GM04503 (cell line): ENCODE measurements at places on chromosomes 7 and 10.

DNA sequence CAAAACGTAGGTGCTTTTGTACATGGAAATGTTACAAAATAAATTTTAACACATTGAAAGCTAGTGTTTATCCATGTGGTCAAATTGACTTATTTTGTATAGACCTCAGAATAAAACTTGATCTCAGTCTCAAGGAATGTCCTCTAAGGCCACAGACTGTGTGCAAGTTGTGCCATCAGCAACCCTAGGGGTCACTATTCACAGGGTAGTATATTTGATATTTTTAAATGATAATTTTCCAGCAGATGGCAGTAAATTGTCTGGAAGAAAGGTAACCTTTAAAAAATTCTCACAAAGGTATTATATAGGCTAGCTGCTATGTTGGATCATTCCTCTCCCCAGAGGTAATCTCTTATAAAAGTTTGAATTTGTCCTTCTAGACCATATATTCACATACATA is 12.9 kb upstream of the SNX10 start:
- no peak for DNase-seq

- no peak for DNase-seq
These were observed 8.6 kb downstream of the MCMBP start for GRCh38 chr10:119863951-119864565.

- DNase-seq: no peak
These were observed 71.7 kb upstream of the STRIP2 start for GRCh38 chr7:129362496-129362895.

- DNase-seq: no peak
These were observed 106.4 kb upstream of the GSDME start for GRCh38 chr7:24863626-24864025.

DNA sequence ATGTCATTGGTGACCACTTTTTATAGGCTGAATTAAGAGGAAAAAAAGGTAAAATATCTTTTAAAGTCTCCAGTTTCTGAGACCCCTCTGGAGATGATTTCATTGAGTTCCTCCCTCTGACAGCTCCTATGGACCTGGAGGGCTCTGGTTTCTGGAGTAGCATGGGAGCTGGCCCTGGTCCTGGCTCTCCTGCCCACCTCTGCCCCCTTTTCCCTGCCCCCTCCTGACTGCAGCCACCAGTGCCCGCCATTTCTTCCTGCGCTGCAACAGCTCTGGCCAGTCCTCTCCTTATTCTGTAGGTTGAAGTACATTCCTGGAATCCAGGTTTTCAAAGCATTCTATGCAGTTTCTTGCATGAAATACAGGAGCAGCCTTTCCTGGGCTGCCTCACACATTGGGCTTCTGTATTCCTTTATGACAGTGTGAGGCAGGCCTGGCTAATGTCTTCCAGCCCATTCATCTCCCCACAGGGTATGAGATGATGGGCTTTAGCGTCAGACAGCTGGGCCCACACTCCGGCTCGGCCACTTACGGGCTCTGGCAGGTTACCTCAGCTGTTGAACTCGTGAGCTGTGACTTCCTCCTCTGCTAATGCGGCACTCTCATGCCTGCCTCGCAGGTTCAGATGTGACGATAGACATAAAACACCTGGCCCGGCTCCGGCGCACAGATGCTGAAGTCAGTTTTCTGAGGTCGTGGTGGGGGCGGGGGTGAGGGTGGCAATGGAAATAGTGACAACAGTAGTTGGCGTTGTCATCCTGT is 101.7 kb downstream of the MGMT start:
- DNase-seq: no peak
